DND-41 (cell line): ENCODE measurements at places on chromosomes 3 and 15.

- peaks cover 46% of the 10 kb centered on the region for H3K4me1 ChIP-seq
- no peak overlapping the region for H3K4me3 ChIP-seq
- no peak overlapping the region for H3K27ac ChIP-seq
Observed at GRCh38 chr3:15805756-15806266, 8.0 kb upstream of the ANKRD28 start.

- peak; percentile 33 for DNase-seq
- no peaks in the 10 kb centered on the region for H3K4me1 ChIP-seq
- H3K27me3 ChIP-seq: no peaks in the 10 kb centered on the region
- peaks cover 84% of the 10 kb centered on the region for H3K36me3 ChIP-seq
Observed at GRCh38 chr3:11803977-11804892, 42.5 kb downstream of the TAMM41 start.

DNA sequence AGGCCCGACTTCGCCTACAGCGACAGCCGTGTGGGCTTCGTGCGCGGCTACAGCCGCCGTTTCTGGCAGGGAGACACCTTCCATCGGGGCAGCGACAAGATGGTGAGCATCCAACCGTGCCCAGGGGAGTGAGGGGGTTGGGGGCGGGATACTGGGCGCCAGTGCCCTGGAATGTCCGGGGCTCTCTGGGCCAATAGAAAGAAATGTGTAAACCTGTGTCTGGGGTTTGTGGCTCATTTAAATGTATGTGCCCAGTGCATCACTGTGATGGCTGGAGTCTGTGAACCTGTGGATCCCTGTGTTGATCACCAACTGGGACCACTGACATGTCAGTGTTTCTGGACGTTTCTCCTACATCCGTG lies 423 bp downstream of the CHAC1 start:
- H3K4me3 ChIP-seq: peak overlapping the region; percentile 21; the same call in 1 of the 2 replicates
- H3K27ac ChIP-seq: peak overlapping the region; percentile 18; the same call in 1 of the 2 replicates
- DNase-seq: no peak
- no peaks in the 10 kb centered on the region for H3K27me3 ChIP-seq
- no peaks in the 10 kb centered on the region for H3K36me3 ChIP-seq
- peaks cover 24% of the 10 kb centered on the region for H3K4me1 ChIP-seq

DNA sequence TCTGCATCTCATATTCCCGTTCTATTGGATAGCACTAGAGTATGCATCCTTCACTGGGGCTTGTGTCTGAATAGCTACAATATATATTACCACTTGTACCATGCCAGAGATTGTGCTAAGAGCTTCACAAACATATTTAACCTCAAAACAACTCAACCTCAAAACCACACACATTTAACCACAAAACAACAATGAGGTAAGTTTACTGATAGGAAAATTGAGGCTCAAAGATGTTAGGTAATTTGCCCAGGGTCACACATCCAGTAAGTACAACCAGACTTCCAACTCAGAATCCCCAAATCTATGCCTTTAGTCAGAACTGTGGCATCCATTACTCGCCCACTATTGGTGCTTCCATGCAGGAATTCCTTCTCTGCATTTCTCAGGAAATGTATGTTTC lies 220.0 kb downstream of the FAM43A start:
- H3K4me3 ChIP-seq: no peak overlapping the region
- H3K36me3 ChIP-seq: no peaks in the 10 kb centered on the region
- H3K27me3 ChIP-seq: peaks cover 1% of the 10 kb centered on the region
- H3K27ac ChIP-seq: no peak overlapping the region
- H3K4me1 ChIP-seq: no peaks in the 10 kb centered on the region

DNA sequence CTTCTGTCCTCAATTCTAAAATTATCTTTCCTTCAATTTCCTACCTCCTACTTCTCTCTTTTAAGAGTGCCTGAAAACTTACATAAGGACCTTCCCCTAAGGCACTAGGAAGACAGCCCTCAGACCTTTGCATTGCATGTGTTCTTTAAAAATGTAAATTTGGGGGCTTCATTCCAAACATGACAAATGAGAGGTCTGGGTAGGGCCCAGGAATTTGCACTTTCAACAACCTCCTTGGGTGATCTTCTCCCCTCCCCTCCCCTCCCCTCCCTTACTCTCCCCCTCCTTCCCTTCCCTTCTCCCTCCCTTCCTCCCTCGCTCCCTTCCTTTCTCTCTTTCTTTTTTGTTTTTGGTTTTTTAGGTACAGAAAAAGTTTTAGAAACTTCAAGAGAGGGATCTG lies 18.7 kb downstream of the USF3 start:
- H3K27ac ChIP-seq: no peak overlapping the region
- no peak for DNase-seq

DNA sequence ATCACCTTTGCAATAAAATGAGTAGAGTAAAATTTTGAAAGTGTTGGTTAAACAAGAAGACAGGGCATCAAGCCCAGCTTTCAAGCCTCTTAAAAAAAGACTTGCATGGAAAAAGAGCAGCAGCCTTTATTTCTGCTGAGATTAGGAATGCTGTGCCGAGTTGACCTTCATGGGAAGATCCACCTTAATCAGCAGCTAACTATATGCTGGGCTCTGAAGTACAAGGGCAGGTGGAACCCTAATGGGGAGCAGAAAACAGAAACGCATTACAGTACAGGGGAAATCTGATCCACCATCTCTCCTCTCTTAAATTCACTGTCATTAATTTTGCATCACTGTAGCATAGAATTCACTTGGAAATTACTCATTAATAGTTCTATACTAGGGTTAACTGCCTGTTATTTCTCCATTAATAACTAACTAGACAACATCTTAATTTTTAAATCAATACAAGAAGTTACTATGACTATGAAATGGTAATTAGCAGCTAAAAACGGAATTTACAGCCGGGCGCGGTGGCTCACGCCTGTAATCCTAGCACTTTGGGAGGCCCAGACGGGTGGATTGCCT lies 133.6 kb downstream of the GHSR start:
- H3K27ac ChIP-seq: no peak overlapping the region
- no peak overlapping the region for H3K4me3 ChIP-seq
- H3K36me3 ChIP-seq: no peaks in the 10 kb centered on the region
- H3K4me1 ChIP-seq: no peaks in the 10 kb centered on the region
- H3K27me3 ChIP-seq: no peaks in the 10 kb centered on the region

GRCh38 chr3:10648181-10648580 lies 142.8 kb upstream of the ATP2B2 start:
- peaks cover 2% of the 10 kb centered on the region for H3K27me3 ChIP-seq
- no peak overlapping the region for H3K4me3 ChIP-seq
- no peak for DNase-seq
- H3K27ac ChIP-seq: no peak overlapping the region
- no peaks in the 10 kb centered on the region for H3K36me3 ChIP-seq

DNA sequence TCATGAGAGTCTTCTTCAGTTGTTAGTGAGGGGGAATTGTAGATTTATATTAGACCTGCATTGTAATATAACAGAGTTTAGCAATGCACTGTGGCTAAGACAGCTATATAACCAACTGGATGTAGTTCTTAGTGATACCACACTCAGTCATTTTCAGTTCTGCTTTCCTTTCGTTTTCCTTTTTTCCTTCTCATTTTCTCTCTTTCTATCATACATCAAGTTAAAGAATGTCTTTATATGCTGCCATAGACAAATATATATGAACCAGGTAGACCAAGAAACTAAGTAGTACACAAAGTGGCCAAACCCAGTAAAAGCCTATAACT lies 43.7 kb upstream of the CD47 start:
- no peak overlapping the region for H3K4me3 ChIP-seq
- H3K27me3 ChIP-seq: no peaks in the 10 kb centered on the region
- H3K27ac ChIP-seq: no peak overlapping the region
- H3K4me1 ChIP-seq: peaks cover 2% of the 10 kb centered on the region; the same call in 1 of the 2 replicates

DNA sequence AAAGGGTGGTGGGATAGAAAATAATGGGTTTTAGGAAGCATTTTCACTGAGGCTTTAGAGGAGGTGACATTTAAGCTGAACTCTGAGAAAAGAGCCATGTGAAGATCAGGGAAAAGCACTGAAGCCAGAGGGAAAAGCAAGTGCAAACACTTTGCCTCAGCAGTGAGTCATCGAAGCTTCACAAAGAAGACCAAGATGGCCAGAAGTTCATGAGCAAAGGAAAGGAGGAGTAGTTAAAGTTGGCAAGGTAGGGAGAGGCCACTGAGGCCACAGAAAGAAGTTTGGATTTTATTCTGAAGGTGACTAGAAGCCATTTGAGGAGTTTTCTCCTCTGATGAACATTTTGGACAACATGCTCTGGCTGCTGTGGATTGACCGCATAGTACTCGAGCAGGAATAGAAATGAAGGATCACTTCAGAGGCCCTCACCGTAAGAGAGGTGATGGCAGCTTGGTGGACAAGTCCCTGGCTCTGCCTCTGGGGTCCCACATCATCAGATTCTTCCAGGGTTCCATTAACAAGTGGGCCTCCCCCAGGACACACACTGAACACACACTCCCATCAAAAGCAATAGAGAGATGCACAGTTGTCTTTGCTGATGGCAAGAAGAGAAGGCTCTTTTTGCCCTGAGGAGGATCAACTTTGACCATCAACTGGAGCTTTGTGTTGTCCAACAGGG lies 75.5 kb downstream of the TOP2B start:
- H3K4me3 ChIP-seq: no peak overlapping the region
- no peak for DNase-seq
- no peaks in the 10 kb centered on the region for H3K27me3 ChIP-seq
- H3K36me3 ChIP-seq: no peaks in the 10 kb centered on the region
